Activated CD8-positive, alpha-beta memory T cell treated with anti-CD3 and anti-CD28 coated beads for 1 hour (primary cell): ENCODE measurements at places on chromosomes 11 and 22.

DNA sequence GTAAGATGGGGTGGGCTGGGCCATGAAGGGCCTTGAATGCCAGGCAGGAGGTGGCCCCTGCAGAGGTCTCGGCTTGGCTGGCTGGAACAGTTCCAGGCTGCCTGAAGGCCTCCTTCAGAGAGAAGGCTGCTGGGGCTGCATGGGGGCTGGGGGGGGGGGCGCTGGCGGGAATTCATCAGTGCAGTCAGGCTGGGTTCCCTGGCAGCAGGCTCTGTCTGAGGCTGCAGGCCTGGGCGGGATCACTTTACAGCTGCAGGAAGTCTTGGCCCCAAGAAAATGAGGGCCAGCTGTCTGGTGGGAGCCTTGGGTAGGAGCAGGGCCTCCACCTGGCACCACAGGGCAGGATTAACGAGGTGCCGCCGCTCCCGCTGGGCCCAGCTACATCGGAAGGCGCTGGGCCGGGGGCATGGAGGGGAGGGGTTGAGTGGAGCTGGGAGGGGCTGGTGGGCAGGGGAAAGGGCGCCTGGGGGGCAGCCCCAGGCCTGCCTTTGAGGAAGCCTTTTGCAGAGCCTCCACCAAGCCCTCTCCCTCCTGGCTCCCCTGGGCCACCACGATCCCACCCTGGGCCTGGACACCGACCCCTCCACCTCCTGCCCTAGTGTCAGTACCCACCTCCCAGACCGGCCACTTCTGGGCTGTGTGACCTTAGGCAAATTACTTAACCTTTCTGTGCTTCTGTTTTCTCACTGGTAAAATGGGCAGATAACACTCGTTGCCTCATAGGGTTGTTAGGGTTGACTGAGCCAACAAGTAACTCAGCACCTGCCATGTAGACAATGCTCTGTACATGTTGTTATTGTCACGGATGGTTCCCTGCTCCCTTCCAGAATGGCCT is 31.0 kb upstream of the HMOX1 start:
- DNase-seq, result no peak

- no peak for DNase-seq
These were observed 186.3 kb downstream of the CTTN start for GRCh38 chr11:70584498-70585235.

DNA sequence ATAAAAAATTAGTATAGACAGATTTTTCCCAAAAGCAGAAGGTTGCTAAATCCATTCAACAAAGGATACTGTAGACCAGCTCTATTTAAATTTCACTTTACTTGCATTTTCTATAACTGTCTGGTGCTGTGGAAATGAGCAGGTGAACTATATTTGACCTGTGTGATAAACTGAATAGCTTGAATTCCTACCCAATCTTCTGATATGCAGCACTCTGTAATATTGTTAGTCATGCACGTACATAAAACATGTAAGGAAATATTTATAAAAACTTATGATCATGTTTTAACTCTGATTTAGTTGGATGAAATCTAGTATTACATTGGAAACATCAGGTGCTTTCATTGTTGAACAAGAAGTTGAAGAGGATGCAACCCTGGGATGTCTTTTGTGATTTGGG is 213.6 kb downstream of the DBX1 start:
- DNase-seq, result no peak

DNA sequence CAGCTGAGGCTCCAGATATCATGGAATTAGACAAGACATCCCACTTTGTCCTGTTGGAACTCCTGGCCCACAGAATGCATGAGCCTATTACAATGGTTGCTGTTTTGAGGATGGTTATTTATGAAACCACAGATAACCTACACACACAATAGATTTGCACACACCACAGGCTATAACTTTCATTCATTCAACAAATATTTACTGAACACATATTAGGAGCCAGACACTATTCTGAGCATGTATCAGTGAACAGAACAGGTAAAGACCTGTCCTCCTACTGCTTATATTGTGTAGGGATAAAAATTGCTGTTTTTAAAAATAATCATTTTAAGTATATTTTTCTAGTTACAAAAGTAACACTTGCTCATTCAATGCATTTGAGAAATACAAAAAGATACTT is 13.4 kb upstream of the LDLRAD3 start:
- no peak for DNase-seq

- no peak for DNase-seq
These were observed 46.4 kb downstream of the RCN1 start for GRCh38 chr11:32137263-32137662.

DNA sequence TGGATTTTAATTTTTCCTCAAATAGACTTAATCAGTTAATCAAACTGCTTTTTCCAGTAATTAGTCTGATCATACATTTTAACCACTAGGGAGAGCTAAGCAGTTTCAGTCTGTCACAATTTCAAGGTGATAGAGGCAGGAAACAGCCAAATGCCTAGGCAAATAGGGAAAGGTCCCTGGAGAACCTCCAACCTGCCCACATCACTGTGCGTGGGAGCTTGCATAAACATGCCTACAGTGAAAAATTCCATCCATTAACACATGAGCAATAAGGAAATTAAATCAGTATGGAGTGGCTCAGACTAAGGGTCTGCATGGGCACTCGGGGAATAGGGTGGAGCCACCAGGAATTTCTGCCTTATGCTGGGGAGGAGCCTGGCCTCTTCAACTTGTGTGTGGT is 74.6 kb downstream of the AASDHPPT start:
- no peak for DNase-seq

GRCh38 chr11:30317030-30317429 is 5.9 kb upstream of the ARL14EP start:
- DNase-seq, result no peak

DNA sequence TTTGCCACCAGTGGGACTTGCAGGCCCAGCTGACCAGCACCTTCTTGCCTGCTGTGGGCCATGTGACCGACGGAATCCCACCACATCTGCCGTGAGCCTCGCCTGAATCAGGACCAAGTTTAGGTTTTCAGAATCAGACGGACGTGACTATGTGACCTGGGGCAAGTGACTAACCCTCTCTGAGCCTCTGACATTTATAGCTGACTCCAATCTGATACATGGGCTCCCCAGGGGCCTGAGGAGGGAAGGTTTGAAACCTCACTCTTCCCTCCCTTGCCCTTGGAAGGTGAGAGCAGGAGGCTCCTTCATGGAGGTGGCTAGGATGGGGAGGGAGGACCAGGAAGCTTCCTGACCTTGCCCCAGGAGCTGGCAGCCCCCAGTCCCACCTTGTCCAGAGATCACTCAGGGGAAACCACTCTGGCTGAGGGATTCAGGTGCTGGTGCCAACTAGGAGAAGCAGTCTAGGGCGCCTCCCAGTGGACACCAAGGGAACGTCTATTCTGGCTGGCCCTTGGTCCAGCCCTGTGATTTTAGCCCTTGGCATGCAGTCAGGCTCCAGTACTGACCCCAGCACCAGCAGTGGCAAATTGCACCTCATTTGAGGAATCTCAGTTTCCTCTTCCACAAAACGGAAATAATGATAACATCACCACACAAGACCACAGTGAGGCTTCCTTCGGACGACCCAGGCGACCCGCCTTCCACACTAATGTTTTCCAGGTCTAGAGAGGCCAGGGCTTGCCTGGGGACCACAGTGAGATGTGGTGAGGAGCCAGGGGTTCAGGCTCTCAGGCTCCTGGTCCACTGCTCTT is 47.2 kb upstream of the SYT7 start:
- DNase-seq, result no peak

DNA sequence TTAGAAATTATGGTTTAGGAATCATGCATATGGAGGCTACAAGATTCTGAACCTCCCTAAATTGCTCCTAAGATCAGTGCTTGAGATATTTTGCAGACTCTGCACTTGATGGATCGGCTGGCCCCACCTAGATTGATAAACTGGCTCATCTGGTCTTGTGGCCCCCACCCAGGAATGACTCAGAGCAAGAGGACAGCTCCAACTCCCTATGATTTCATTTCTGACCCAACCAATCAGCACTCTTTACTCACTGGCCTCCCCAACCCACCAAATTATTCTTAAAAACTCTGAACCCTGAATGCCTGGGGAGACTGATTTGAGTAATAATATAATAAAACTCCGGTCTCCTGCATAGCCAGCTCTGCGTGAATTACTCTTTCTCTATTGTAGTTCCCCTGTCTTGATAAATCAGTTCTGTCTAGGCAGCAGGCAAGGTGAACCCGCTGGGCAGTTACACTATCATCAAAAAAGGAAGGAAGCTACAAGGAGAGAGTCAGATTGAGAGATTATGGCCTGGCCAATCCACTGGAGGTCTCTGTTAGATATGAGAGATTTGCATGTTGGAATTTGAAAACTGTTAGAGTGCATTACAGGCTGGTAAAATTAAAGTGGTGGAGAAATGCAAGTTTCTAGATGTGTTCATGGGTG is 245.8 kb downstream of the CSNK2A3 start:
- DNase-seq, result no peak

DNA sequence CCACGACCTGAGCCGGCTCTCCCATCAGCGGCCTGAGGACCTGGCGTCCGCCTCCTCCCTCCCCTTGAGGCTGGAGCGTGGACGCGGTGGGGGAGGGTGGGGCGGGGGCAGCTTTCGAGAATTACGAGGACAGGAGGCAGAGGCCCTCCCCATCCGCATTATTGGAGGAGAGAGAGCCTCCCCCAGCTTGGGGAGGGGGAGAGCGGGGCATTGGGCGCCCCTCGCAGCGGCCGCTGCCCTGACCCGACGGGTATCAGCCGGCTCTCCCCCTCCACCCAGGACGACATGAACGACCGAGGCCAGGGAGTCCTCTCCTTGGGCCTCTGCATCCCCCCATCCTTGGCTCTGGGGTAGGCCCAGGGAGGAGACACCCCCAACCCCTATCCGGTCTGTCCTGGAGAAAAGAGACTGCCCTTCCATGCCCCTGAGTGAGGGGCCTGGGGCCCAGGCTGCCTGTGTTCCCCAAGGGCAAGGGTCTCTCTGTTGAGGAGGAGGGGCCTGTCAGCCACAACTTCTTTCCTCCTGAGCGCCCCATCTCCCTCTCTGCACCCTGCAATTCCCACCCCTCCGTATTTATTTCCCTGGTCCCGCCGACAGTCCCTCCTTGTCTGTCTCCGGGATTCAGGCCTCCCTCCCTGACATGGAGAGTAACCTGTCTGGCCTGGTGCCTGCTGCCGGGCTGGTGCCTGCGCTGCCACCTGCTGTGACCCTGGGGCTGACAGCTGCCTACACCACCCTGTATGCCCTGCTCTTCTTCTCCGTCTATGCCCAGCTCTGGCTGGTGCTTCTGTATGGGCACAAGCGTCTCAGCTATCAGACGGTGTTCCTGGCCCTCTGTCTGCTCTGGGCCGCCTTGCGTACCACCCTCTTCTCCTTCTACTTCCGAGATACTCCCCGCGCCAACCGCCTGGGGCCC is 495 bp downstream of the GPR137 start:
- DNase-seq, result no peak

GRCh38 chr11:126430581-126431335 is 75.3 kb downstream of the ST3GAL4 start:
- DNase-seq, result no peak

- DNase-seq, result no peak
These were observed 24.8 kb downstream of the CTNND1 start for GRCh38 chr11:57786436-57786835.

DNA sequence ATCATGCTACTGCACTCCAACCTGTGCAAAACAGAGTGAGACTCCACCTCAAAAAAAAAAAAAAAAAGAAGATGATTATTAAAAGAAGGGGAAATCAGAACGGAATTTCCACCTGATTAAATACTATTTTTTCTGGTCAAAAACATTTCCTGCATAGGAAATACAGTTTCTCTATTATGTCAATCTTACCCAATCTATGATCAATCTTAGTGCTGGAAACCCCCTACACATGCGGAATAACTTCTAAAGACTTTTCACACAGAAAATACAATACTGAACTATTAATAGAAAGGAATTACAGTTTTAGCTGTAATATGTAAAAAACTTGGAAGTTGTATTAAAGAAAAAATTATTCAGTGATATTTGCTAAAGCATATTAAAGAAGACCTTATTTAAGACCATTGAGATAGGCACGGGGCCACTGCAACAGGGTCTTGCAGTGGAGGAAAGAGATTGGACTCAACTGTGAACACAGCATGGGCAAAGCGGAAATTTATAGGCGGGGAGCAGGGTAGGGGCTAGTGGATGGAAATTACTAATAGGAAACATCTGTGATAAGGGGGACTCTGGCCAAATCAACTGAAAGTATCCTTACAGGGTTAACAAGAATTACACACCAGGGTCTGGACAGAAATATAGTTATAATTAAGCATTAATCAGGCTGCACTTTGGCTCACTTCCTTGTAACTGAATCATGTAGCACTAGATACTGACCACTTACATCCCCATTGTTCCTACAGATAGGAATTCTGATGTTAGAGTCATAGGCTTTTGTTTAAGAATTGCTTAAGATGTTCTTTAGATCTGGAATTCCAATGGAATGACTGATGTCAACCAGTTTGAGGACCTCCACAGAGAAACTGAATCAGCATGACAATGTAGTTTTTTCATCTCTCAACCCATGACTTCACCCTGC is 411.5 kb upstream of the DDI1 start:
- no peak for DNase-seq

DNA sequence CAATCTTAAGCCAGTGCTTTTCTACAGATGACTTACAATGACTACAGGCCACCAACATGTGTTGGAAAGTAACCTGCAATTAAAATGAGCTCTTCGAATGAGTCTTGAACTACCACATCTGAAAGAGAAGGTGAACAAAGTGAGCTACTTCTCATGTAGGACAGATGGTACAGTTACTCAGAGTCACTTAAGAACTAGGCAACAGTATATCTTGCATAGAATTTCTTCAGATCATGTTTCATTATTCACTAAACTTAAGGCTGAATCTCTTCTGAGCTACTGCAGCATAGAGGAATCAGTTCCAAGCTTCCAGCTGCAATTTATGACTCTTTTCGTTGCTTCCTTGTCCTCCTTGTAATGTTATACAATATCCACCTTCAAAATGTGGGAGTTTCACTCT is 270.9 kb downstream of the TTC28 start:
- DNase-seq, result no peak

DNA sequence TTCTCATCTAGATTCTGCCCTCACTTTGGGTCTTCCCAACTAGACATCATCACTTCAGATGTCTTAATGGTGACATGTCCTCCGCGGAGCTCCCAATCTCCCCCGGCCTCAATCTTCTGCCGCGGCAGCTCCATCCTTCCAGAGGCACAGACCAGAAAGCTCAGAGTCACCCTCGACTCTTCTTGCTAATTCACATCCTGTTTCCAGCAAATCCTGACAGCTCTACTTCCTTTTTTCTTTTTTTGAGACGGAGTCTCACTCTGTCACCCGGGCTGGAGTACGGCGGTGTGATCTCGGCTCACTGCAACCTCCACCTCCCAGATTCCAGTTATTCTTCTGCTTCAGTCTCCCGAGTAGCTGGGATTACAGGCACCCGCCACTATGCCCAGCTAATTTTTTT is 54.5 kb downstream of the CACNG2 start:
- DNase-seq, result no peak
